ENCODE measurements at places on chromosomes 1 and 21.

DNA sequence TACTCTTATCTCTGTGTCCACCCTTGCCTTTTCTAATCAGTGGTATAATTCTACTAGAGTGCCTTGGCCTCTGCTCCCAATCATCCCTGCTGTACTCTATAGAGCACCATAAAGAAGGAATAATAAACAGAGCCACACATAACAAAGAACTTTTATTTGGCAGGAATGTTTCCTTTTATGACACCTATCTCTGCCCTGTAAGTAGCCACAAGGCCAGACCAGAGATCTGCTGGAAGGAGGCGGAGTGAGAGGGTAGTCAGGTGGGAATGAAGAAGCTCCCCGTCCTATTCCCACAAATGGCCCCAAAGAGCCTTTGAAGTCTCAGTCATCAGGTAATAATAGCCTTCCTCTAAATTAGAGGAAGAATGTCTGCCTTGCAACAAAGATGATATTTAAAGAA, 32.7 kb downstream of the WLS start:
- DNase-seq = no peak

- DNase-seq = no peak
Measured at GRCh38 chr1:182713939-182714338, 29.6 kb upstream of the RGS8 start.

DNA sequence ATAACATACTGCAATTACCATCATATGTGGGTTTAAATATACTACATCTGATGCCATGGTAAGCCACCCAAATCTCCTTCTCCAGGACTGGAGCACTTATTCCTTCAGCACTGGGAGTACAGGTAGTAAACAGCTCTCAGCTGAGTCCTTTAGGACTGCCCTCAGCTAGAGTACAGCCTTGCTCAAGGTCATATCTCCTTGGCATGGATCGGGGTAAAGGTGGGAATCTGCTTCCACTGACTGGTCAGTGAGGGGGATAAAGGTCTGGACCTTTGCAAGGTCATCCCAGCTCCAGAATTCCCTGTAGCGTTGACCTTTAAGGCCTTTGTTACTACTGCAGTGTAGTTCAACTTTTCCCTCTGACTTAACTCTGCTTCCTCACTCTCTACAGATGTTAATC, 38.8 kb downstream of the RPL5 start:
- no peak for DNase-seq

DNA sequence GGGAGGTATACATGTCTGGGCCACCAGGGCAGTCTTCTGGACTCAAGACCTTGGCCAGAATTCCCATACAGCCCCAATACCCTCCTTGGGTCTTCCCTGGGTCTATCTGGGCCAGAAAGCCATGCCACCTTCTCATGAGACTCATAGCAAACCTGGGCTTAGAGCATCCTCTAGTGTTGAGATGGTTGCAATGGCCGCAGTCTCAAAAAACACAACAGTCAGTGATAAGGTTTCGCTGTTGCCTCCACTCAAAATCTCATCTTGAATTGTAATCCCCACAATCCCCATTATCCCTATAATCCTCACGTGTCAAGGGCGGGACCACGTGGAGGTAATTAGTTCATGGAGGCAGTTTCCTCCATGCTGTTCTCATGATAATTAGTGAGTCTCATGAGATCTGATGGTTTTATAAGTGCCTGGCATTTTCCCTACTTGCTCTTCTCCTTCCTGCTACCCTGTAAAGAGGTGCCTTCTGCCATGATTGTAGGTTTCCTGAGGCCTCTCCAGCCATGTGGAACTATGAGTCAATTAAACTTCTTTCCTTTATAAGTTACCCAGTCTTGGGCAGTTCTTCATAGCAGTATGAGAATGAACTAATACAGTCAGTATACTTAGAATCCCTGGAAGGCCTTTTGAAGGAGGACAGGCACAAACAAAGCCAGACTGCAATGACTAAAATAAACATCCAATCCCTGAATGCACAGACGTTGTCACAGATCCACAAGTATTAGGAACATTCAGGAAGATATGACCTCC, 77.0 kb downstream of the CTH start:
- DNase-seq = no peak

GRCh38 chr1:244654108-244655038, 1.4 kb downstream of the DESI2 start:
- DNase-seq = no peak

- no peak for DNase-seq
Measured at GRCh38 chr1:31830065-31830464, 14.2 kb upstream of the SPOCD1 start.

DNA sequence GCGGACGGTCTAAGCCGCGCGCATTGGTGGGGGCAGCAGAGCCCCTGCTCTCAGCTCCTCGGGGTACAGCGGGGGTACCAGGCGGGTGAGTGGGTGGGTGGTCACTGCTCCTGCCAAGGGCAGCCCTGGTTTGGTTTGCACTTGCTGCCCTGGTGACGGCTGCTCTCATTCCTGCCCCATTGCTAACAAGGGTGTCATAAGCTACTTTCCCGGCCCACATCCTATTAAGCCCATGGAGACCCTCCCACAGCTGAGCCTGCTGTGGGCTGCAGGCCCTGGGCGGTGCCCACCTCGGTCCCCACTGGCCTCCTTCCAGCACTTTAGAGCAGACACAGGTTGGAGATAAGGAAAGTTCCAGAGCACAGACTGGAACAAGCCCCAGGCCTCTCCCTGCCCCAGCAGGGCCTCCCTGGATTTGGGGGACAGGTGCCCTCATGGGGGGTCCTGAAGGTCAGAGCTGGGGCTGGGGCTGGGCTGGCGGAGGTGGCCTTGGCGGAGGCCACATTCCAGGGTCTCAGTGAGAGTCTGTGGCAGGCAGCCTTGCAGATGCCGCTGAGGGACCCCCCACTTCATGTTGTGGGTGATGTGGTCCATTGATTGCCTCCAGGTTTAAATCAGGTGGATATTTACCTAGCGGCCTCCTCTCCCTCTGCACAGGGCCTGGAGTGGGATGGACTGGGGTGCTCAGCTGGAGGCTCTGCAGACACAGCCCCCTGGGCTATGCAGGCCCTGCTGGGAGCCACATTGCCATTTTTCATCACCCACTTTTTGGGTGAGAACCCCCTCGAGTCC, 27.0 kb downstream of the COL18A1 start:
- DNase-seq = no peak

DNA sequence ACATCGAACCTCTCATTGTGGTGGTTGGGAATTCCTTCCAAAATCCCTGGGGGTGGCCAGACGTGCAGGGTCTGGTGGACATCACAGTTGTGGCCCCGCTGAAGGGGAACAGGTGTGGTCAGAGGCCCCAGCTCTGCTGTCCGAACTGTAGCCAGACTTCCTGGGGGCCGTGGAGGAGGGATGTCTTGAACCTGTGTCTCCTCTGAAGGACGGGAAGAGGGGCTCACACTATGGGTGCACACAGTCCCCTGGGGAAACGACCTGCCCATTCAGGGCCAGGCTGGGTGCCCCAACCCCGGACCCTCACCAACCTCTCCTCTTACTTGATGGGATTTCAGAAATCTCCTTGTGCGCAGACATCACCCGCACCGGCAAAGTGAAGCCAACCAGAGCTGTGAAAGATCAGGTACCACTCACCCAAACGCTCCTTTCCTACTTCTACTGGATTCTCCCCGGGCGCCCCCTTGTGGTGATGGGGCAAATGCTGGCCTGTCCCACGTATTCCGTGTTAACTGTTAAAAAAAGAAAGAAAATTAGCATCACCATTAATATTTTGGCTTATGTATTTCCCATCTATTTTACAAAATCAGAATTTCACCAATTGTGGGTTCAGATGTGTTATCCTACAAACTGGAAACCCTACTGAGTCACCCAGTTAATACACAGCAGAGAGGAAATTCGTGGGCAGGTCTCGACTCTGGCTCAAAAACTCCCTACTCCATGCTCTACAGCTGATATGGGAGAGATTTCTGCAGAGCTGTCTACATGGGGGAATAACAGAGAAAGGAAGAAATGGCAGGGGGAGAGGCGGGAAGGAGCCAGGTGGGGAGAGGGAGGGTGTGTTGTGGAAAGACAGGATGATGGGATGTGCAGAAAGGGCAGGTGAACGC, 28.1 kb downstream of the PADI4 start:
- peak; percentile 58 for DNase-seq

- DNase-seq = no peak
Measured at GRCh38 chr1:159783724-159784123, 3.0 kb downstream of the DUSP23 start.

GRCh38 chr1:160707236-160708064, 4.2 kb downstream of the CD48 start:
- DNase-seq = no peak

DNA sequence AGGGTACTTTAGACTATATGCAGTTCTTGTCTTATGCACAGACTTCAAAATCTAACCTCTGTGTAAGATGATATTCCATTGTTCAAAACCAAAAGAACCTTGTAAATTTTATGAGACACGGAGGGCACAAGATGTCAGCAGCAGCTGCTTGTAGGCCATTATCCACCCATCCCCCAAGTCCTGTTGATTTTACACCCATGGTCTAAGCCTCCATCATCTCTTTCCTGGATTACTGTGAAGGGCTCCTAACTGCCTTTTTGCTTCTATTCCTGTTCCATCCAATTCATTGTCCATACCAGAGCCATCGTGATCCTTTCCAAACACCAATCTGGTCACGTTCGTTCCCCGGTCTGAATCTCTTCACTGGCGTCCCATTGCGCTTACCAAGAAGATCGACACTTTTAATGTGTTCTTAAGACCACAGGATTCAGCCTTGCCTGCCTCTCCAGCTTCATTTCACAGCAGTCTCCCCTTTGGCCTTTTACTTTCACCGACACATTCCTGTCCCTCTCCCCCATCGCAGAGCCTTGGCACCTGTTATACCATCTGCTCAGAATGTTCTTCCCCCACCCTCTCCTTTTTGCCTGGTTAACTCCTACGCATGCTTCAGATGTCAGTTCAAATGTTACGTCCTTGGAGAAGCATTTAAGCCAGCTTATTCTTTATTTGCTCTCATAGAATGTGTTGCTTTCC, 107.3 kb upstream of the POU3F1 start:
- no peak for DNase-seq

DNA sequence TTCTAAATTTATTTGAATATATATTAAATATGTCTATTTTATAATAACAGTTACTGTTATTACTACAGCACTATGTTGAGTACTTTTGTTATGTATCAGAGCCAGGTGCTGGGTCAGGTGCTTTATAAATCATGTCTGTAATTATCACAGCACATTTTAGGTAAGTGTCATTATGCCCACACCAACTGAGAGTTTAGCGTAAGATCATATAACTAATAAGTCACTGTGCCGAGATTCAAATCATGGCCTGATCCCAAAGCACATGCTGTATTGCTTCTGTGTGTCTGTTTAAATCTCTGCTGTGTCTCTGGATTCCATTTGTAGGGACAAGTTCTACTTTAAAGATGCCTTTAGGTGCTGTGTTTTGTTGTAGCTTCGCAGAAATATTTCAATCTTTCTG, 1.9 kb downstream of the GPSM2 start:
- no peak for DNase-seq

GRCh38 chr1:147515045-147515869, 26.0 kb upstream of the BCL9 start:
- no peak for DNase-seq

GRCh38 chr1:27009601-27010197, 3.0 kb downstream of the TENT5B start:
- no peak for DNase-seq

- no peak for DNase-seq
Measured at GRCh38 chr21:32888971-32889370, 117.4 kb upstream of the PAXBP1 start.

- DNase-seq = peak; percentile 73
Measured at GRCh38 chr1:146036965-146037646, 15.6 kb upstream of the HJV start.

DNA sequence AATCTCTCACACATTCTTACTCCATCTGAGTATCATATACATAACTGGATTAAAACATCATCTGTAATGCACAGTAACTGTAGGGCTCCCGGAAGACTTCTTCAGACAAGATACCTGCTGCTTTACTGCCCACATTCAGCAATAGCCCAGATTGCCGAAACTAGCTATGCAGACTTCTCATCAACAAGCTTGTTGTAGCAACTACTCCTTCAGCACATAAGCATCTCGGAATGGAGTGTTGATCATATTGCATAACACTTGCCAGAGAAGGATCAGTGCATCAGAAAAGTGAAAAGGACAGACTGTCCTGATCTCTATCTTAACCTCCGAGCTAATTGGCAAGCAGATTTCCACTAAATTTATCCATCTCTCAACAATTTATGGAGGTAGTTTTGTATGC, 354.6 kb upstream of the C1orf87 start:
- DNase-seq = no peak

Measured in activated T-cell treated with anti-CD3 and anti-CD28 coated beads for 48 hours (primary cell).